ENCODE measurements at places on chromosomes 1 and 21.

DNA sequence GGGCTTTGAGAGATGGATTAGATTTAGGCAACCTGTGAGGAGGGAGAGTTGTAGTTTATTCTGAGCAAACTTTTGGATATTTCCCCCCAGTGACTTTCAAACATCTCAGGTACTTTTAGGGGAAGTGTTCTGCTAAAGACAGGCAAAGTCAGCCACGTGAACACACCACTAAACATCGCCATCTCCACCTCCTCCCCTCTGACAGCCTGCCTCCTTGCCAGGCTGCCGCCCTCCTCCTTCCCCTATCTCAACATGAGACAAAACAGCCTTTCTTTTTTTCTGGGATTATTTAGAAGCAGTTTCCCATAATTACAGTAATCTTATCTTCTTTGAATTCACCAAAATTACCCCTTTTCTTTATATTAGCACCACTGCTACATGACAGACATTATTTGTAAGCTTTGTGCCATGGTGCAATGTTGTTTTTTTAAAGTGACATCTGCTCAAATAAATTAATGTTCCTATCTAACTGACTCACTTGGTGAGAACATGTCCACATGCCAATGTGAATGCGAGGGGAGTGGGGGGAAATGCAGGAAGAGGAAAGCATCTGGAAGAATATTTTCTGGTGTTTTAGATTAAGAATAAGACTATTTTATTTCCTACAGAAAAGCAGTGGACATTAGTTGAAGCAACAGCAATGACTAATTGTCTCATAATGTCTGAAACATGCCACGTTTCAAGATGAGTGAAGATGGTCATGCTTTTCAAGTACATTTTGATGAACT lies 147.8 kb upstream of the ATP1B1 start:
- no peak for DNase-seq

- DNase-seq = no peak
Measured at GRCh38 chr1:107323784-107324183, 182.9 kb downstream of the NTNG1 start.

DNA sequence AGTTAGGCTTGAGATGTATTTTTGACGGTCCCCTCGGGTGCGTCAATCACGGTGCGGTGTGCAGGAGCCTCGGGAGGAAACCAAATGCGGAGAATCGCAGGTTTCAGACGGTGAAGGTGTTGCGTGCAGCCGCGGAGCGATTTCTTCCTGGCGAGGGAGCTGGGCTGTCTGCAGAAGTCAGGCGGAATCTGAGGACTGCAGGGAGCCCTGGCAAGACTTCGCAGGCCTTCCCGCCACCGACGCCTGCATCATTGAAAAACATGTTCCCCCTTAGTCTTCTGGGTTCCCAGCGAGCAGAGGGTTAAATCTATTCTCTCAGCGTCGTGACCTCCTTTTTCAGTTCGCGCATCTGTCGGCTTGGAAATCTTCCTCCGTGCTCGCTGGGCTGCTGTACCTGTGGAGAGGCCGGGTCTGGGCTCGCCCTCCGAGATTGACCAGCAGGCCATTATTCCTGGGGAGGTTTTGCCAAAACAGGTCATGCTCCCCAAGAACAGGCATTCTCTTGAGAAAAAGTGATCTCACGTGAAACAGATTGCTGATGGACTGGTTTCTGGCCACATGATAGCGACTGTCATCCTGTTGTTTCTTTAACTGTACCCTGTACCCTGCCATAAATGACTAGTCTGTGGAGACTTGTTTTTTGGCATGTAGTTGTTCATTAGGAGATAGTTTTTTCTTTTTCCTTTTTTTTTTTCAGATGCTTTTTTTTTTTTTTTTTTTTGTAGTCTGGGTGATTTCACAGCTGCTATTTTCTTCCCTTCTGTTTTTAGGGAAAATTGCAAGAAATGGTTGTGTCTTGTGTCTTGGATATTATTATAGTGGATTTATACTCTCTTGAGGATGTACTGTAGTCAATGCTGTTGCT lies 894 bp downstream of the EPB41 start:
- DNase-seq = peak; percentile 52

DNA sequence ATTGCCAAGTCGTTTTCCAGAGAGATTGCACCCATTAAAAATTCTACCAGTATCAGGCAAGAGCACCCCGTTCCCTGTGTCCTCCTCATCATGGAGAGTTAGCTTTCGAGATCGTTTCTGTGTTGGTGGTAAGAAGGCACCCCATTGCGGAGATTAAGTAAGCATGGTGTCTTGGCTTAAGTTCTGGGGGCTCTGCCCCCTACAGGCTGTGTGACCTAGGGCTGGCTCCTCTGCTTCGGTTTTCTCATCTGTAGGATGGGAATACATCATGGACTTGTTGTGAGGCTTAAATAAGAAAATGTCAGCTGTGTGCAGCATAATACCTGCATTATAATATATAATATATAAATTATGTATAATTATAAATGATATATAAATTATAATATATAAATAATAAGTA lies 36.8 kb upstream of the TENT5C start:
- no peak for DNase-seq

GRCh38 chr1:47189844-47190508 lies at the start of gene PDZK1IP1:
Gene PDZK1IP1, minus strand, starts transcription at chr1:47190036. Its CDS starts 104 bp downstream, at chr1:47189932.
- no peak for DNase-seq

GRCh38 chr1:19322481-19322880 lies 10.4 kb downstream of the SLC66A1 start:
- DNase-seq = no peak

DNA sequence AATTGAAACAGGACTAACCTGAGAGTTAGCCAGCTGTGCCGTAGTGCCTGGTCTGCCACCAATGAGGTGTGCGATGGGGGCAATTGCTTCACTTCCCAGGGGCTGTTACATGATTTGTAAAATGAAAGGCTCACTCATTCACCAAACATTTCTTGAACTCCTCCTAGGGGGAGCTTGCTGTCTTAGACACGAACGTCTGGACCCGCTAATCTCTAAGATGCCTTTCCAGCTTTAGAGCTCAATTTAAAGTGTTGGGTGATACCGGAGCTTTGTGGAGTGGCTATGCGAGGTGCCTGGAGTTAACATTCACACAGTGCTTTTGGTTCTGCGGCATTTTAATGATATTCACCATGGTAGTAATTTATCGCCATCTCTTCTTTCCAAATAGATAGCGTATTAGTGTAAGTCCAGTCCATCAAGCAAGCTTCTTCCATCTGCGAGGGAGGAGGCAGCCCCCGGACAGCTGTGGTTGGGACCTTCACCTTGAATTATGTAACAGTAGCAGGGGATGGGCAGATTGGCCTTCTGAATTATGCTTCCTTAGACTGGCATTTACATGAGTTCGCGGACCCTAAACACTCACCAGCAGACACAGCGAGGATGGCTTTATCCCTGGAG lies 179.9 kb downstream of the ADSS2 start:
- DNase-seq = no peak

GRCh38 chr1:246947255-246947654 lies 15.5 kb upstream of the AHCTF1 start:
- no peak for DNase-seq

DNA sequence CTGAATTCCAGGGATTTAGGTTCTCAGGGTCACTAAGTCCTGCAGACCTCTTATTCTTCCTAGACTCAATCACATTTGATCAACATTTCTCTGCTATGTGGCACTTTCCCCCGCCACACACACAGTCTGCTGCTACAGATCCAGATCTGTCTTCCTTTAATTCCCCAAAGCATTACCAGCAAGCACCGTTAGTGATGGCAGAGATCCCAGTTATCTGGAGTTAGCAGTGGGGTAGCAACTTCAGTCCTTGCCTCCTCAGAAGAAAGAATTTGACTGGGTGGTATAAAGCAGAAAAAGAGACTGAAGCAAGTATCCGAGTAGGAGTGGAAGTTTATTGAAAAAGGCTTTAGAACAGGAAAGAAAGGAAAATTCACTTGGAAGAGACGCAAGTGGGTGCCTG lies 100.4 kb upstream of the ETV3 start:
- DNase-seq = no peak

DNA sequence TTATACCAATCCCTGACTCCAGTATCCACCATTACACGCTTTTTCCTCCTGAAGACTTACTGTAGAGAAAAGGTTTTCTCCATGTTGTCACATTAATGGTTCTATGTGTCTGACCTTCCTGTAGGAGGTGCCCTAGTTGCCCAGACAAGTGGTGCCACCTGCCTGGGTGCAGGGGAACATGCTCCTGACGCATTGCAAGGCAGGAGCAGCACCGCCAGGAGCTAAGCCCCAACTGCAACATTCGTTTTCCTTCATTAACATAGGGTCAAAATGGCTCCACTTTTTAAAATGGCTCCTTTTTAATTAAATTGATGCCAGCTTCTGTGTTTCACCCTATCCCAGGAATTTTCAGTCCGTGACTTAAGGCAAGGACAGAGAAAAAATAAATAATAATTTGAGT lies 220.1 kb upstream of the SAMSN1 start:
- DNase-seq = no peak

GRCh38 chr1:198636391-198636790 lies 2.4 kb upstream of the PTPRC start:
- no peak for DNase-seq

DNA sequence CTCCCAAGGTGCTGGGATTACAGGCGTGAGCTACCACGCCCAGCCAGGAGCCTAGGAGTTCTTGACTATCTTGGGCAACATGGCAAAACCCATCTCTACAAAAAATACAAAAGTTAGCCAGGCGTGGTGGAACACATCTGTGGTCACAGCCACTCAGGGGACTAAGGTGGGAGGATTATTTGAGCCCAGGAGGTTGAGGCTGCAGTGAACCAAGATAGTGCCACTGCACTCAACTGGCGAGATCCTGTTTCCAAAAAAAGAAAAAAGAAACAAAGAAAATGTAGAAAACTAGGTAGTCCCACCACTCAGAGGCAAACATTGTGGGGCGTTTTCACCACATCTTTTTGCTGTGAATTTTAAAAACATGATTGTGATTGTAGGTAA lies 141.3 kb downstream of the ZZZ3 start:
- no peak for DNase-seq

DNA sequence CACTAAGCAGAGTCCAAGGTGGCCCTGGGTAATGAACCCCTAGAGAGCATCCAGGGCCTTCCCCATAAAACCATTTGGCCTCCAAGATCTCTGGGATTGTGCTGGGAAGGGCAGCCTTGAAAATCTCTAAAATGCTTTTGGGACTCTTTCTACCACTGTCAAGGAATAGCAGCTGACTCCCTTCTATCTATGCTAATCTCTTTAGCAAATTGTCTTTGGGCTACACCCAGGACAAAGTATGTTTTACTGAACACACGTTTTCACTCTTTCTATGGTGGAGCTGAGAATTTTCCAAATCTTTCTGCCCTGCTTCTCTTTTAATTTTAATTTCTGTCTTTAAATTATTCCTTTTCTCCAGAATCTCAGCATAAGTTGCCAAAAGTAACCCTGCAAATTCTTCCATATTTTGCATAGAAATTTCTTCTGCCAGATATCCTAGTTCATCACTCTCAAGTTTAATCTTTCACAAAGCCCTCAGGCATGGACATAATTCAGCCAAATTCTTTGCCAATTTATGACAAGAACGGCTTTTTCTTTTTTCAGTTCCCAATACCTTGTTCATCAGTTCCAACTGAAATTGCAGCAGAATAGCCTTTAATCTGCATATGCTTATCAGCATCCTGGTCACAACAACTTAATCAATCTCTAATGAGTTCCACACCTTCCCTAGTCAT lies 687.0 kb upstream of the ADGRL4 start:
- no peak for DNase-seq

DNA sequence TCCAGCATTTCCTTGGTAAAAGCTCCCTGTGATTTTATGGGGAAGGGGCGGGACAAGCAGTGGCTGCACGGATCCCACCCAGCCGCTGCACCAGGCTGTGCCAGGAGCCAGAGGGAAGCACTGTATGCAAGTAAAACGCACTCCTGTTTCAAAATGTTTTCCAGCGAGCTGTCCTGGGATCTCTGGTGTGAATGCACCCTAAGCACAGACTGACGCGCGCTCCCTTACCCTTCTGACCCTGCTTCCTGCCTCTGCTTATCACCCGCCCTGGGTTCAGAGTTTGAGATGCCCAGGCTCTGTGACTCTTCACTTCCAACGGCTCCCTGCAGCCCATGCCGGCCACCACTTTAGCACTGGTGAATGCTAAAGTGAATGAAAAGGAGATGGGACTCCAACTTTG lies 131.2 kb downstream of the RHOU start:
- no peak for DNase-seq

GRCh38 chr1:85605484-85606413 lies 25.2 kb downstream of the CCN1 start:
- DNase-seq = no peak

DNA sequence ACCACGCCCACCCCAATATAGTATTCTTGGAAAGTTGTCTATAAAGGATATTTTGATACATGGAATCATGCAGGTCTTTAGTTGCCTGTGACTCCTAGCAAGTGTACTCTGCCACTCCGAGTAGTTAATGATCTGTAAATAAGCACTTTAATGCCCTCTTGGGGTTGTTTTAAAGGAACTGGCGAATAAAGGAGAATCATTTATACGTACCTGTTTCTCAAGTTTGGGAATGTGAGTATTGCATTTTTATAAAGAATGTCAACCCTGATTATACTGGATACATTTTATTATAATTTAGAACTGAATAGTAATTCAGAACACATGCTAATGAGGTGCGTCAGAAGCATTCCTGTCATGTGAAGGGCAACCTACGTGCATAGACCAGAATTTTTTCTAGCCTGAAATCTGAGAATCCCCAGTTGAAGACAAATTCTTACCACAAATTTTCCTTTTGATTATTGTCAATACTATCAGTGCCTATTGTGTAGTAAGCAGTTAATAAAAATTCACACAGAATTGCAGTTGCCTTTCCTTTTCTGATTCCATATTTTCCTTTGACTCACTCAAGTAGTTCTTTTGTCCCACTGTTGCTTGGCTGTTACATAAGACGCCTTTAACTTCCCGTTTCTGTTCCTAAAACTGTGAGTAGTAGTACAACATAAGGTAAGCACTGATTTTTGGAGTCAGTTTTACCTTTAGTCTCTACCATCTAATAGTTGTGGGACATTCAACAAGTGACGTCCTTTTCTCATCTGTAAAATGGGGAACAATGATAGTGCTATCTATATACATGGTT lies 5.1 kb downstream of the AHCYL1 start:
- DNase-seq = no peak

GRCh38 chr1:62722796-62723195 lies 34.6 kb upstream of the DOCK7 start:
- DNase-seq = no peak

- DNase-seq = no peak
Measured at GRCh38 chr1:2480236-2480985, 4.3 kb downstream of the PLCH2 start.

GRCh38 chr1:184210031-184210430 lies 158.5 kb downstream of the TSEN15 start:
- DNase-seq = no peak

DNA sequence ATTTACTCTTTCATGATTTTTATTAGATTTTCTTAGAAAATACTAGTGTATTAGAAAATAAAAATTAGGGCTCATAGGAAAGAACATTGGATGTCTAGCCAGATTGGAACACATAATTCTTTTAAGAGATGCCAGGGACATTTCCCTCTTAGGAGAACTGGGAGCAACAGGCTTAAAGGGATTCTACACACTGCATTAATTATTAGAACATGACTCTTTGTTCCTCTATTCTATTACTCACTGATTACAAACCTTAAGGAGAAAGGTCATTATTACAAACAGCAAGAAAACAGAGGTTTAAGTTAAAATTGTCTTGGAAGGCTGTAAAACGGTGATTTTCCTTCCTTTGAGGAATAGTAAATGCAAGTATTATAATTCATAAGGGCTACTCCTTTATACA lies 32.9 kb upstream of the VAV3 start:
- DNase-seq = no peak
